Activated CD4-positive, CD25-positive, alpha-beta regulatory T cell (primary cell): ENCODE measurements at places on chromosomes 1 and 21.

DNA sequence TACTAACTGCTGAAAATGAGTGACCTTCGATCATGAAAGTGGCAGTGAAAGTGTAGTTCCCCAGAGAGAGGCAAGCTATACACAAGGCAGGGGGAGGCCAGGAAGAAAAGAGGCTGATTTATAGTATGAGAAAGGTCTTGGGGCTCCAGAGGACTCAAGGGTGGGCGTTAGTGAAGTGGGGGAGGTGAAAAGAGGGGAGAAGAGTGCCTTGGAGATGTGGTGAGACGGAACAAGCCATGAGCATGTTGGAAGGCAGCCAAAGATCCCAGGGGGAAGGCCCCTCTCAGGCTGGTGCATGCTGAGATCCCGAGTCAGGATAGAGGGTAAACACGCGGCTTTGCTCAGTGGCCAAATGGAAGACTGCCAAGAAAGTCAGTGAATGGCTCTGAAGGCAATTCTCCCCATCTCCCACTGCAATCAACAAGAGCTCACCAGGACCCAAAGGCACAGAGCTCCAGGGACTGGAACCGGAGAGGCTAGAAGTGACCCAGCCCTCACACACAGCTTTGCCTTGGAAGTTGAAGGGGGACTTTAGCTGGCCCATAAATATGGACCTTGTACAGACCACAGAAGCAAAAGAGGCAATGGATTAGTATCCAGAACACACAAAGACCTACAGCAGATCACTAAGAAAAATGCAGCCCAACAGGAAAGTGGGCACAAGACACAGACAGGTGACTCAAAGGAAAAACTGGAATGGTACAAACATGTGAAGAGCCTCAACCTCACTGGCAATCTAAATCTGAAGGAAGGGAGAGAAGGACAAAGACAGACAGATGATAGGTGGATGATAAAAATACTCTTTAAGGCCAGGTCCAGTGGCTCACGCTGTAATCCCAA, 49.6 kb downstream of the HSF2BP start:
- no peak for DNase-seq

GRCh38 chr1:62444701-62445100, 7.9 kb downstream of the USP1 start:
- DNase-seq, result no peak

DNA sequence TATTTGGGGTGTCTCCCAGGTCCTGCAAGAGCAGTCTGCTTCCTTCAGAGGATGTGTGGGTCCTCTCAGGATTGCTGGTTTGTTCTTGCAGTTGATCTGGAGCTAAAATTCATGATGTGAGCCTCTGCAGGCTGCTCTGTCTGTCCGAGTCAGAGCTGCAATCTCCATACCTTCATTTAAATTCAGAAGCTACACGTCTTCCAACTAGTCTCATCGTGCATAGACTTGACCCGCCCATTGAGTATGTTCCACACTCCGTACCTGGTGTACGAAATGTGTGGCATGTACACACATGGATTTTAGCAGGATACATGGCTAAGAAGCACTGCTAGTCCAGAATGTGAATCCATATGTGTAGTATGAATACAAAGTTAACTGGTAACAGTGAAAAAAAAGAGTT, 25.0 kb upstream of the RGS2 start:
- no peak for DNase-seq

- no peak for DNase-seq
Observed at GRCh38 chr1:110243574-110243973, 33.5 kb downstream of the KCNC4 start.

- DNase-seq, result no peak
Observed at GRCh38 chr1:87720561-87720960, 391.9 kb downstream of the LMO4 start.
